ENCODE measurements at places on chromosomes 13 and 19.

- no peak for DNase-seq
These were observed 19.2 kb upstream of the ERCC1 start for GRCh38 chr19:45442778-45443461.

DNA sequence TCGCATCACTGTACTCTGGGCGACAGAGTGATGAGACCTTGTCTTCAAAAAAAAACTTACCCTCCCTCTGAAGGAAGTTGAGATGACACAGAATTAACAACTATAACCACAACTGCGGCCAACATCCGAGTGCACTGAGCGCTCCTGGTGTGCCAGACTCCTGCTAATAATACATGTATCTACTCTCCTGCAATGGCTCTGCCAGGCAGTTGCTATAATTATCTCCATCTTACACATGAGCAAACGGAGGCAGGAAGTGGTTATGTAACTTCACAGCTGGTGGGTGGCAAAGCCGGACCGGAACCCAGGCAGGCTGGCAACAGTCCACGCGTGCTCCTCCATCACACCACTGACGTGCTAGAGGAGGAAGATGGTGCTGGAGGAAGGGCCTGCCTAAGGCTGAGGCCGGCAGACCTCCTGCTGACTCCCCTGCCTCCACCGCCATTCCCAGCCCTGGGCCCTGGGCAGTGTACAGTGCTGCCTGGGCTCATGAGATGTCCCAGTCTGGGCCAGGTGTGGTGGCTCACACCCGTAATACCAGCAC lies 12.6 kb downstream of the XRCC1 start:
- peak; percentile 42 for DNase-seq

DNA sequence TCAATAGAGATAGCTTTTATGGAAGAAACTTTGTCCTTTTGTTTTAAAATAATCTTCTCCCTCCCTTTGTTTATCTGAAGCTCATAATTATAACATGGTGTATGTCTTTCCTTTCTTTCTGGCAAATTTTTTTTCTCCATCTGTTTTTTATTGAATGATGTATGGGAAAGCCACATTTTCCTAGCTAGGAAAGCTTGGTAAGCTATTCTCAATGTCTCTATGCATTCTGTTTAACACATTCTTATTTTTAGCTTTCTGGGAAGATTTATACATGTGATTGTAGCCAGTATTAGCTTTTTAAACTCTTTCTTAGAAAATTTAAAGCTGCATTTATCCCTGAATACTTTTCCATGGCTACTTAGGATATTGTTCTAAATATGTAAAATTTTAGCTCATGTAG lies 124.9 kb upstream of the CSNK1A1L start:
- no peak for DNase-seq

GRCh38 chr19:49640113-49640898 lies at the start of gene RRAS:
RRAS (minus strand) TSS chr19:49640143; CDS start chr19:49640098, 45 bp downstream.
- peak; percentile 99 for DNase-seq

GRCh38 chr13:33392794-33393405 lies 107.3 kb upstream of the STARD13 start:
- DNase-seq = no peak

GRCh38 chr19:19338082-19338481 lies 17.5 kb downstream of the MAU2 start:
- no peak for DNase-seq

DNA sequence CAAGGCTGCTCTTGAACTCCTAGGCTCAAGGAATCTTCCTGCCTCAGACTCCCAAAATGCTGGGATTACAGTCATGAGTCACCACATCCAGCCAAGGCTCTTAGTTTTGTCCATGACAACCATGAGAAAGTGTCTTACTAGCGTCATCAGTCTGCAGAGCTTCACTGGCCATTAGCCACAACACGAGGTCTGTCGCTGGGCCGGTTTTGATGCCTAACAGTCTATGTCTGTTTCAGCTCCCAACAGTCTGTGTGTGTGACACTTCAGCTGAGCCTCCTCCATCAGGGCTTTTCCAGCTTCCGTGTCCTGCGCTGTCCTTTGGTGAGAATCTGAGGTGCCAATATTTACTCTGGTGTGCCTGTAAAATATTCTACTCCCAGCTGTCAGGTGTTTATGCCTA lies 47.6 kb downstream of the CEP89 start:
- DNase-seq = no peak

GRCh38 chr19:38265921-38266429 lies 1.6 kb downstream of the SPINT2 start:
- DNase-seq = no peak

GRCh38 chr19:16319481-16319880 lies 5.1 kb upstream of the KLF2 start:
- no peak for DNase-seq

DNA sequence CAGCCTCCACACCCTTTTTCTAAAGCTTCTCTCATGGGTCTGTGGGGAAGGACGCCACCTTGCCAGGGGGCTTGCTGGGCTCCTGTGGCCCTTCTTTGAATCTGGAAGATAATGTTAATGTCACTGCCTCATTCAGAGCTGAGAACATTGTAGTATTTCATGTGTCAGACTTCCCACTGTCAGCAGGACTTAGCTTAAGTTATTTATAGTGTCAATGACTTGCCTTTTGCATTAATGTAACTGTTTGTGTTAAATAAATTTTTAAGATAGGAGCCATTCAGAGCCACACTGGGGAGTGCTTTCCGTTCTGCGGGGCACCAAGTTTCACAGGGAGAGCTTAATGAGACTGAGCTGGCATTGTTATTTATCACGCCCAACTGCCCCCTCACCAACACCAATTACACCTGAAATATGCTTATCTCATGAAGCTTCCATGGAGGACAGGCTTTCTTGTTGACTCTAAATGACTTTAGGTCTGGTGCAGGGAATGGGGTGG lies 226.9 kb upstream of the UBL3 start:
- DNase-seq = no peak

- DNase-seq = peak; percentile 82
These were observed 15.4 kb upstream of the AP1M2 start for GRCh38 chr19:10602330-10603083.

- no peak for DNase-seq
These were observed 68.0 kb downstream of the MLLT1 start for GRCh38 chr19:6211632-6212402.

DNA sequence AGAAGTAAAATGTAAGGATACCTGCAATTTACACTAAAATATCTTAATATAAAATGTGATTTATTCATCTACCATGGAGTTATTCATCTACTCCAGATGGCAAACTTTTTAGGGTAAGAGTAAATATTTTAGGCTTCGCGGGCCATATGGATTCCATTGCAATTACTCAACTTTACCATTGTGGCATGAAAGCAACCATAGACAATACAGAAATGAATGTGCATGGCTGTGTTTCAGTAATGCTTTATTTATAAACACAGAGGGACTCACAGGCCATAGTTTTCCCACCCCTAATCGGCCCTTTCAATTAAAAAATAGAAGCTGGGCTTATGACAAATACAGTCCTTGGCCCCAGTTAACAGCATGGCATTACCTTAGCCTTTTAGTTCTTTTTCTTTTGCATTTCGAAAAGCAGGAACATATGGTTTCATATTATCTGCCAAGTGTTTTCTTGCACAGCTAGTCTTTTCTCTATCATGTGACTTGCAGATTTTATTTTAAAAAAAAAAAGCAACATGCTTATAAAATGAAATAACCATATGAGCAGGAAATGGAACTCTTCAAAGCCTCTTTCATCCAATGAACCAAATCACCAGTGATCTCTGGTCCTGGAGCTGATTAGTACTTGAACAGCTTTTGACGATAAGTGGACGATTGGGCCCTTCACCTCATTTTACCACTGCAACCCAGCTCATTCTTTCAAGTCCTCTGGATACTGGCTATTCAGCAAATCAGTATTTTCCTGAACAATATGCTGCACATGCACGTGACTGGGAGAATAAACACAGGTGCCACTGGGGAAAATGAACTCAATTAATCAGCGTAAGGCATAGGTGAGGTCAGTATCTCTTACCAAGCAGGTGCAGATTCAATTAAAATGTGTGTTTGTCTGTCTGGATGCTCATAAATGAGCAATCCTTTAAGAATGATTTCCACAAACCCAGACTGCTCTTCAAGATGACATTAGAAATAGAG lies 63.9 kb downstream of the LHFPL6 start:
- DNase-seq = no peak

- DNase-seq = no peak
These were observed 37.6 kb downstream of the ARHGEF18 start for GRCh38 chr19:7386308-7386707.

GRCh38 chr13:37187621-37188020 lies 82.2 kb upstream of the CSNK1A1L start:
- no peak for DNase-seq

GRCh38 chr19:31057476-31057875 lies 291.8 kb downstream of the TSHZ3 start:
- no peak for DNase-seq

DNA sequence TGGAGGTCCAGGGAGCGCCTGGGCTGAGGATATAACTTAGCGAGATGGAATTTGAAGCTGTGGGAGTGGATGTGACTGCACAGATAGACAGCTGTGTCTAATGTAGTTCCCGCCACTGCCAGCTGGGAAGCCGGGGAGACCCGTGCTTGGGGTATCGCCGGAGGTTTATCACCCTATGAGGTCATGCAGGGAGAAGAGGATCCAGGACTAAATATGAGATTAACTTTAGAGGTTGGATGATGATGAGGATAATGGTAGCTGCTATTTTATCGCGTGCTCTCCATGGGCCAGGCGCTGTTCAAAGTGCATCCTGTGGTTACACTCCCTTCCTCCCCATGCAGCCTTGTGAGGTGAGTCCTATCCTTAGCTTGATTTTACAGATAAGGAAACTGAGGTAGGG lies 19.9 kb downstream of the SSC5D start:
- DNase-seq = no peak

DNA sequence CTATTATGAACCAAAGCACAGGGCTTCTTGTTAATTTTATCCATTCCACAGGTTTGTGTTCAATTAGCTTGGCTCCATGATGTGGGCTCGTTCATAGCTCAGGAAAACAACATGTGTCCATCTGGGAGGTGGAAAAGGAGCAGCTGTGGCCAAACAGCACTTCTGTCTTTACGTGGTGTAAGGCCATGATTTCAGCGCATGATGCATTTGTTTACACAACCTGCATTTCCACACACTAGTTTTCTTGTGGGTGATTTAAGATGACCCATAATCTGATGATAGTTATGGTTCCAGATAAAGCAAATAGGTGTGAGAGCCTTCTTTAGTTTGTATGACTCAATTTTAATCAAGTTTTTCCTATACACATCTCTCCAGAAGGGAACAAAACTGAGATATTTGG lies 101.7 kb downstream of the TNFRSF19 start:
- no peak for DNase-seq

DNA sequence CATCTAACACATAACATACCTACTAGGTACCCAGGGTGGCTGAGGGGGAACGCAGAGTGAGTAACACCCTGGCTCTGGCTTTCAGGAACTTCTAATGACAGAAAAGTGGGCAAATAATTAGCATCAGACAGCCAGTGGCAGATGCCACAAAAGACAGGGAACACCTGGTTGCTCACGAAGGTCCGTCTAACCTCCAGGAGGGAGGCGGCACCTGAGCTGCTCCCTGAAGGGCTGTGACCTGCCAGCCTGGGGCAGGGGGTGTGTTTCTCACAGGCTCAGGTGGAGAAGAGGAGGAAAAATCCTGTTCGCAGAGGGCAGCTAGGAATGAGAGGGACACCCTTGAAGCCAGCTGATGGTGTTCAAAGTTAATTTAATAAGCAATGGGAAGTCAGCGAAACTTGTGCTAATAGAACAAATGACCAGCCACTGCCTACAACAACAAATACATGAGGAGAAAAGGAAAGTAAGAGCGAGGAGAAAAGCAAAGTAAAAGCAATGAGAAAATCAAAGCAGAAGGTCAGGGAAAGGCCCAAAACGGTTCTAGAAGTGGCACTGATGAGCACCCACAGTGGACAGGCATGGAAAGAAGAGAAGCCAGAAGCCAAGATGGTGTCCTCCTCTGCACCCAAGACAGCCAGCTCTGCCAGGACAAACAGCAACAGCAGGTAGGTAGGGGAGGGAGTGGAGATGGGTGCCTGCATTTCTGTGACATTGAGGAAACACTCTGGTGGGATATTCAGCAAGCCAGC lies 87.3 kb downstream of the STK24 start:
- no peak for DNase-seq

DNA sequence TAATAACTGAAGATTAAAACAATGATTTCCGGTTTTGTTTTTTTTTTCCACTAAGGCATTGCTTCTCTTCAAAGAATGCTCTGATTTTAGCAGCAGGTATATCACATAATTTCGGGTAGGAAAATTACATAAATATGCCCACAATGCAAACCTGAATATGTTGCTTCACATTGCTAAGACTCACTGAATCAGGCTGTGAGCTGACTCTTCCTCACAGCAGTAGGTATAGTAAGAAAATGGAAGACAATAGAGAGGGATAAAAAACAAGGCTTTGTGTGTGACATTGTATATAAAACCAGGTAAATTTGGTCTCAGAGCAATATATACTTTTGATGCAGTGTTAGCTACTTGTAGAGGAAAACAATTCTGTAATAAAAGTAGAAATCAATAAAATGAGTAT lies 1355.0 kb downstream of the OLFM4 start:
- no peak for DNase-seq

DNA sequence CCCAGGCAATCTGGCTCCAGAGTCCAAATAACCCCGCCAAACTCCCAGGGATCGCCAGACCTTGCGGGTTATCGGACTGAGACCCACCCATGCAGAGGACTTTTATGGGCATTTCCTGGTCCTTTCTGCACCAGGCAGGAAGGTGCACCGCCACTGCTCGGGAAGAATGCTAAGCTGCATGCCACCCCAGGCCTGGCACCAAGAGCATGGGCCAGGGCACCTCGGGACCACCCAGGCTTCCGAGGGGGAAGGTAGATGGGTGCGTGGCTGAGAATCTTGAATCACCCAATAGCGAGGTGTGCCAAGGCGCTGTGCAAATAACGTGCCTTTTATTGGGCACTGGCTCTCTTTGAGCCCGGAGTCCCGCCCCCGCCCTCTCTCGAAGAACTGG lies 422 bp upstream of the ZNF575 start:
- no peak for DNase-seq

DNA sequence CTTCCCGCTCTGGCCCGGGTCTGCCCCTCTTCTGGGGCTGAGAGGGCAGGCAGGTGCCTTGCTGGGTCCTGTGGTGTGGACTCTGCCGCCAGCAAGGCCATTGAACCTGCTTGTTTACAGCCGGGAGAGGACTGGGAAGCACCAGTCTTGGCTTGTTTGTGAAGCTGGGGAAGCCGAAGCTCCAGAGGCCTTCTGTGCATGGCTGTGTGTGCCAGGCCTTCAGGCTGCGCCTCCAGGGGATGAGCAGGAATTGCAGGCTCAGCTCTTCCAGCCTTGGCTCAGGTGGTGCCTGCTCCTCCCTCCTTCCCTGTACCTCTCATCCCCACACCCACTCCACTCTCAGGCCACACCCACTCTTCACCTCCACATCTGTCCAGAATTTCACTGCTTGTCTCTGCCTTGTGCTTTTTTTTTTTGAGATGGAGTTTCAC lies 17.5 kb downstream of the NDUFB7 start:
- no peak for DNase-seq

GRCh38 chr13:34459856-34460255 lies 482.2 kb upstream of the NBEA start:
- DNase-seq = no peak

- no peak for DNase-seq
These were observed 1.2 kb downstream of the CPT1C start for GRCh38 chr19:49692147-49692506.

Measured in stimulated activated CD8-positive, alpha-beta memory T cell treated with anti-CD3 and anti-CD28 coated beads, Interleukin-4, amount 100 ng/mL, for 1 hour (primary cell).